Activated T-helper 1 cell treated with Interleukin-2 at 50 U/mL for 16 hours (primary cell): ENCODE measurements at places on chromosomes 7 and 10.

DNA sequence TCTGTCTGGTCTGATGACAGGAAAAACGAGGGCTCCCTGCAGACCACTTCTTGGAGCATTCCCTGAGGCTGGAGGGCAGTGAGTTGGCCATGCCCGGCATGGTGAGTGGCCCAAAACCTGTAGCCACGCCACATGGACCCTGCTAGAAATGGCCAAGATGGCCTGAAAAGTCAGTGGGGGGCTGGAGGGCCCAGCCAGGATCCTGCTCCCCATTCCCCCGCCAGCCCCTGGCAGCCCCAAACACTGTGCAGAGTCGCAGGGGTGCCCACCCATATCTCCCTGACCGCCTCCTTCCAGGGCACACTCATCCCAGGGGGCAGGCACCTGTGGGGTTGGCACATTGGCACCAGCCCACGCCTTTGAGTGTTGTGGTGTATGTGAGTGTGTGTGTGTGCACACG lies 18.7 kb upstream of the PPP2R2D start:
- DNase-seq: no peak

DNA sequence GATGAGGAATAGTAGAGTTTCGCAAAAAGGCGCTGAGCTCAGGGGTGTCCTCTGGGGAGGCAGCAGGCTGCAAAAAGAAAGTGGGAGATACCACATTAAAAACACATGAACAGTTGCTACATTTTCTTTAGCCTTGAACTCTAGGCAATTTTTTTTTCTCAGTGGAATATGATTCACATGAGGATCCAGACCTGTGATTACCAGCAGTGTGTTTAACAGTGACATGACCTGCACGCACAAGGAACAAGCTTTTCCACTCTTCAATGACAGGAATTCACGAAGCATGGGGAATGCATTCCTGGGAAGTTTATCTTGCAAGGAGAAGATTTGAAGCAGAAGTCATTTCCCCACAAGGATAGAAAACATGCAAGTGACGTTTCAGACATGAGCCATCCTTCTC lies 161.6 kb downstream of the ITGA8 start:
- DNase-seq: no peak

DNA sequence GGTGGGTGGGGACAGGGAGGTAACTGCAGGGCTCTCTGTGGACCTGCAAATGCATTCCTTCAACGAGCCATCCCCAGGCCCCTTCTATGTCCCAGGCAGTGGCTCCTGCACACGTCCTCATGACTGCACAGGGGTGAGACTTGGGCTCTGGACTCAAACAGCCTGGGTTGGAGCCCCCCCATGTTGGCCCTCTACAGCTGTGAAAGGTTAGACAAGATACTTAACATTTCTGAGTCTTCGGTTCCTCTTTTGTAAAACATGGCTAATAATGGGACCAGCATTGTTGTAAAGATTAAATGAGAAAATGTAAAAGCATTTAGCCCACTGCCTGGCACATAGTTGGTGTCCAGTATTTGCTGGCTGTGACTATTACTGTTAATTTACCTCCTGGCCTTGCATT lies 41.8 kb downstream of the CHST3 start:
- DNase-seq: no peak

- no peak for DNase-seq
These were observed 467.8 kb downstream of the ARL4A start for GRCh38 chr7:13155188-13155587.

DNA sequence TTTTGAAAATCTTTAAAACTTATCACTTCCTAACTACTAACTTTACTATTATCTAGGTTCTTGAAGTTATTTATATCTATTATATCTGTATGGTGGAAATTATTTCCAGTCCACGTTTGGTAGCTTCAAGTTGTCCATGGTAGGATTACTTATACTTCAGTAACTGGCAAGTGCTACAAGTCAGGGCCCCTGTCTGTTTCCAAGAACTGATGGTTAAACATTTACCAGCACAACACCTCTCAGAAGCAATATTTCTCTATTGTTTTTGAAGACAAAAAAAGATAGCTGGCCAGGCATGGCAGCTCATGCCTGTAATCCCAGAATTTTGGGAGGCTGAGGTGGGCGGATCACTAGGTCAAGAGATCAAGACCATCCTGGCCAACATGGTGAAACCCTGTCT lies 240.4 kb upstream of the RHOBTB1 start:
- DNase-seq: no peak

DNA sequence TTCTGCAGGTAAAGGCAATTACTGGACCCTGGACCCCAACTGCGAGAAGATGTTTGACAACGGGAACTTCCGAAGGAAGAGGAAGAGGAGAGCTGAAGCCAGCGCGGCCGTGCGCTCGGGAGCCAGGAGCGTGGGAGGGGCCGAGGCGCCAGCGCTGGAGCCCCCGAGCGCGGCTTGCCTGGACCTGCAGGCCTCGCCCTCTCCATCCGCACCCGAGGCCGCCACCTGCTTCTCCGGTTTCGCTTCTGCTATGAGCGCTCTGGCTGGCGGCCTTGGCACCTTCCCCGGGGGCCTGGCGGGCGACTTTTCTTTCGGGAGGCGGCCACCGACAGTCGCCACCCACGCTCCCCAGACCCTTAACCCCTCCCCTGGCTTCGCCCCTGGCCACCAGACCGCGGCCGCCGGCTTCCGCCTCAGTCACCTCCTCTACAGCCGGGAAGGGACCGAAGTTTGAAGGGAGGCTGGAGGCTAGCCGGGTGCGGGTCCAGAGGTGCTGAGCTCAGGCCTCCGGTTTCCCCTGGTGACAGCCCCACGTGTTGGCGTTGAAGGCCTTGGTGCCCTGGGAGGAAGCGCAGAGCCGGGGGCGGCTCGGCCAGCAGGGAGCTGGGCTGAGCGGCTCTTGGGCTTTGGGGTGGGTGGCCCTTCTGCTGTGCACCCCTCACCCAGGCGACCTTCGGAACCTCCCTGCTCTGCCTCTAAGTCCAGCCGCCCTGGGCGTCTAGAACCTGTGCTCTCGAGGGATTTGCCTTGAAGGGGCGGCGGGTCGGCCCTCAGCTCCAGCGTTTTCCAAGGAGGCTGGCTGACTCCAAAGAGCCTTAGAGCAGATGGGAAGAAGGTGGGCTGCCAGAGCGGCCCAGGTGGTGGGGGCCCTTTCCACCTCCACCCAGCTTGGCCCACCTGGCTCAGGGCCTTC lies 1.8 kb downstream of the FOXI2 start:
- no peak for DNase-seq

DNA sequence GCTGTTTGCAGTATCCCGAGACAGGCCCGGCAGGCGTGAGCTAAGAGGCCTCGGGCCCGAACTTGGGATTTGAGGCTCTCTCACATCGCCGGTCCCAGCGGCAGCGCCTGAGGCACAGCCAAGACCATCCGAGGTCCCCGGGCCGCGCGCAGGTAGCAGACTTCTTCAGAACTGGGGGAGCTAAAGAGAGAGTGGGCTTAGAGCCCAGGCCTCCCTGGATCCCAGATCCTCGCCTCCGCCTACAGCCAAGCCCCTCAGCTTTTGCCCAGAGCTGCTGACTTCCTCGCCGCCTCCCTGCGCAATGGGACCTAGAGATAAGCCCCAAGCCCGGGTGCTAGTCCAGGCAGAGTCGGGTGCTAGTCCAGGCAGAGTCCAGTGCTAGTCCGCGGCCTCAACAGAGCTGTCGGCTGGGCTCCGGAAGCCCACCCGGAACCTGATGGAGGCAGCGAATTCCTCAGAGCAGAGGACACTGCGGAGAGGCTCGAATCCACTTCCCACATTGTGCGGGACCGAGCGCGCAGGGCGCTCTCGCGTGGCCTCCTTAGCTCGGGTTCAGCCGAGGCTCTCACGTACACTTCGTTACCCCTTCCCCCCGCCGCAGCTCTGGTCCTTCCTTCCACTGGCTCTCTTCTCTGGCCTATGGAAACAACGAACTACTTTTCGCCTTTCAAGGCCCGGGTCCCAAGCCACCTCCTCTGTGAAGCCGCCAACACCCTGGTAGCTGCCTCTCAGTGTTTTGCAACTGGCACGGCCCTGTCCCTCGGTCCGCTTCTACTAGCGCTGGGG lies 5.8 kb downstream of the LBX1 start:
- no peak for DNase-seq

- no peak for DNase-seq
These were observed 706.6 kb downstream of the INHBA start for GRCh38 chr7:40996233-40996677.

GRCh38 chr10:110631934-110632333 lies 12.2 kb upstream of the RBM20 start:
- no peak for DNase-seq
